ENCODE measurements at places on chromosomes 12 and 14. TPM values are rescaled to one million over a fixed set of nuclear protein-coding genes. Genes with fewer than 3 reads are reported as not detected.

The GZMH gene
- polyA plus RNA-seq: 336 TPM

The AKAP6 gene
- 0.49 TPM for polyA plus RNA-seq

The RIN3 gene
- 31.9 TPM for polyA plus RNA-seq

The FAM181A gene
- polyA plus RNA-seq: not detected

The FGF23 gene
- not detected for polyA plus RNA-seq

The PZP gene
- polyA plus RNA-seq: 0.28 TPM

The VCPKMT gene
- polyA plus RNA-seq: 11.7 TPM

The WSCD2 gene
- polyA plus RNA-seq: 0.39 TPM

The FAIM2 gene
- polyA plus RNA-seq: 0.72 TPM

The BCL2L14 gene
- not detected for polyA plus RNA-seq

The DPF3 gene
- polyA plus RNA-seq: 1.3 TPM

The SYNE3 gene
- 4.3 TPM for polyA plus RNA-seq

The BEST3 gene
- polyA plus RNA-seq: not detected

The SDR39U1 gene
- polyA plus RNA-seq: 67.7 TPM

The TRPV4 gene
- polyA plus RNA-seq: not detected

The C12orf50 gene
- not detected for polyA plus RNA-seq

The CCDC38 gene
- not detected for polyA plus RNA-seq

The SLC6A13 gene
- polyA plus RNA-seq: not detected

The COL2A1 gene
- not detected for polyA plus RNA-seq
